ENCODE measurements at places on chromosomes 2 and 18. TPM values are rescaled to one million over a fixed set of nuclear protein-coding genes. Genes with fewer than 3 reads are reported as not detected.

- no peak for DNase-seq
Observed at GRCh38 chr2:233338046-233338445, 16.2 kb upstream of the DGKD start.

DNA sequence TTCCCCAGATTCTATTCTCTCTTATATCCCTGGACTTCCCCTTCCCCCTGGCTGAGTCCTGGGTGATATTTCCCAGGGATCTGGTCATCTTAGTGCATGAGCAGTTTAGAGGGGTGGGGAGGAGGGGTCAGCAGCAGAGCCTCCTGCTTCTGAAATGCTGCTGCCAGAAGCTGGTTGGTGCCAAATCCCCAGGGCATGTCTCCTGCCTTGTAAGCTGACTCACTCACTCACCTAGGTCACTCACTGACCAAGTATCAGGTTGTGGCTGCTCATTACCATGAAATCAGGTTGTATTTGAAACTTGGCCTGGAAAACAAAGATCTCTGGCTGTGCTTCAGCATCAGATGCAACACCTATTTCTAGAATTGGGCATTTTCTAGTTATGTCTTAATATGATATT, 14.3 kb downstream of the GPR39 start:
- no peak for DNase-seq

GRCh38 chr2:208407667-208408066, 1.1 kb downstream of the PTH2R start:
- DNase-seq = no peak

DNA sequence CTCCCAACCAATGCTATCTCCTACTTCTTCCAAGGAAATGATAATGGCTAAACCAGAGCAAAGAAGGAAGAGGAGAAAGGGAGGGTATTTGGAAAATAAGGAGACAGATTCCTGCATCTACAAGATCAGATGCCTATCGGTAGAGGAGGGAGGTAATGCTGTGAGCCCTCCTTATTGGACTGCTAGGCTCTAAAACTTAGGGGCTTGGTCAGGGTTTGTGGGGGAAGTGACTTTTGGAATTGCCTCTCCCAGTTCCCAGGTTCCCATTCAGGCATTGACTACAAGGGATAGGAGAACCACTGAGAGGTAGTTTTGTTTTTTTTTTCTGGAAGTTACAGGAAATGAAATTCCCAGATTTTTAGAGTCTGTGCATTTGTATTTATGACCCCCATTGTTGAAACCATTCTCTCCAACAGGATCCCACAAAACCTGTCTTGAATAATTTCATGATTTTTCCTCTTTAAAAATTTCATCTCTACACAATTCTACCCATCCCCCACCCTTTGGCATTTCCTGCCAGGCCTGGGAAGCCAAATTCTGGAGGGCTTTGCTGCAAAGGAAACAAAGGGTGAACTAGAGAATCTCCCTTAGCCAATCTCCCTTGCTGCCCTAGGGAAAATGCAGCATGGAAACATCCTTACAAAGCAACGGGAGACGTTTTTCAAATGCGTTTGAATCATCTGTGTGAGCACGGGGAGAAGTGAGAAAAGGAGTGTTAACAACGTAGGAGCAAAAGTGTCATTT, 282.1 kb upstream of the EPAS1 start:
- no peak for DNase-seq

- DNase-seq = no peak
Observed at GRCh38 chr2:237097911-237098702, 12.4 kb downstream of the COPS8 start.

GRCh38 chr2:25417715-25418369, 76.1 kb upstream of the DNMT3A start:
- DNase-seq = no peak

GRCh38 chr18:49738721-49739120, 74.6 kb downstream of the ACAA2 start:
- no peak for DNase-seq

DNA sequence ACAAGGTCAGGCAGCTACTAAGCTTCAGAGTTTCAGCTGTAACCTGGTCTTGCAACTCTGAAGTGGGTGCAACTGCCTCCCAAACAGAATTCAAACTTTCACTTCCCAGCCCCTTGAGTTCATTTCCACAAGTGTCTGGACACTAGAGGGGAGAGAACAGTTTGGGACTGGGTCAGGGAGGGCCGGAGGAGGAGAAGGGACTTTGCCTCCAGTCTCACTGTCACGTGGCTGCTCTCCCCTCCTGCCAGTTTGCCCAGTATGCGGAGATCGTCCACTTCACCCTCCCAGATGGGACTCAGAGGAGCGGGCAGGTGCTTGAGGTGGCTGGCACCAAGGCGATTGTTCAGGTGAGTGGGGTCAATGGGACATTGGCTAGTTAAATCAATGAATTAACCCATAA, 20.6 kb upstream of the ANKRD53 start:
- no peak for DNase-seq

The ANKRD29 gene
- total RNA-seq = 15.7 TPM

GRCh38 chr18:76514573-76514972, 19.5 kb upstream of the ZNF516 start:
- DNase-seq = no peak

The DYNAP gene
- not detected for total RNA-seq

DNA sequence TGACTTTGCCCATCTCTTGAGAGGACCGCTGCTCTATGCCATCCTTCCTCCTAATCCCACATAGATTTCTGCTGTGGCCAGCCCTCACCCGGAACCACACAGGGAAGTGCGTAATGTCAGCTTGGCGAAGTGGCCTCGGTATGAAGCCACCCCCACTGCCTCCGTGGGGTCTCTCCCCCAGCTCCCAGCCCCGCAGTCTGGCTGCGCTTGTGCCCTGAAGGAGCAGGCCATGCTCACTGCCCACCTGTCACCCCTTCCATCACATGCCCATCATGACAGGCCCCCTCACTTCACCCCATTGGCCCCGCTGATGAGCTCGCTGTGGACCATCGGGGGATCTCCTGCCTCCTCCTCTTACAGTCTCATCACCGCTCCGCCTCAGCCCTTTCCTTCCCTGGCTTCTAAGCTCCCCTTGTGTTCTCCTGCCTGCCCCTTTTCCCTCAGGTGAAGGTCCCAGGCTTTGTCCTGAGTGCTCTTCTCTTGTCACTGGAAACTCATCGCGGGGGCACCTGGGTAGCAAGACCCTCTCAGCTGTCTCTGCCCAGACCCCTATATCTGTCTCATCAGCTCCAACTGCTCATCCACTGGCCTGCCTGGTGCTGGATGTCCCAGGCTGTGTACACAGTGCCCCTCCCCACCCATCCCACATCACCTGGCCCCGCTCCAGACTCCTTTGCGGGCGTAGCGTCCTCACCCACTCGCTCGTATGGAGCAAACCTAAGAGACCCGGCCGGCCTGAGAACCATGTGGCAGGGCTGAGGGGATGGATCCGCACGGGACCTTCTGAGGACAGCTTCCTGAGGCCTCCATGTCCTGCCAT, 81.7 kb downstream of the GLI2 start:
- DNase-seq = no peak

- no peak for DNase-seq
Observed at GRCh38 chr2:15226661-15227060, 334.5 kb downstream of the NBAS start.

- DNase-seq = peak; percentile 74
Observed at GRCh38 chr2:27735263-27735904, 36.1 kb upstream of the MRPL33 start.

DNA sequence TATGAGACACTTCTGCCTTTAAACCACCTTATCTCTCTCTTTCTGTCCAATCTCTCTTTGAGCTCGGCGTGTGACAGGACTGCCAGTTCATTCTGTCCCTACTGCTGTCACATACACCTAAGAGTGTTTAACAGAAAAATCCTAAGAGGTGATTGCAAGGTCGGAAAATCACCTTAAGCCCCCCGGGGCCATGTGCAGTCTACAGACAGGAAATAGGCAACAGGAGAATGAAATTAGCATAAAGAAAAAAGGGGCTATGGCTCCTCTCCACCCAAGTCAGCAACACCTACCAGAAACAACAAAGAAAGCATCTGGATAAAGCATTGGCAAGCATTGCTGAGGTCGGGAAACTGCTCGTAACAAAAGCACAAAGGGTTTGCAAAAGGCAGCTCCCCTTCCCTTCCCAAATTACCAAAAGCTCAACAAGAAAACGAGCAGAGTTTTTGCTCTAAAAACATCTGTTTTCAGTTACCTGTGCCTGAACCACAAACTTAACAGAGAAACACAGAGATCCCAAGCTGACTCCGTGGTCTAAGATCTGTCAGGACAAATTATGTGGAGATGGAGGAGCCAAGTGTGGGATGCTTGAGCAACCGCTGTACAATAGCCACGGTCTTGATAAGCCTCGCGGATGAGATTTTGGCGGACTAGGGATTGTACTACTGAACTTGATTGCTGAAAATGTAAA, 30.4 kb downstream of the ANKRD44 start:
- DNase-seq = no peak

DNA sequence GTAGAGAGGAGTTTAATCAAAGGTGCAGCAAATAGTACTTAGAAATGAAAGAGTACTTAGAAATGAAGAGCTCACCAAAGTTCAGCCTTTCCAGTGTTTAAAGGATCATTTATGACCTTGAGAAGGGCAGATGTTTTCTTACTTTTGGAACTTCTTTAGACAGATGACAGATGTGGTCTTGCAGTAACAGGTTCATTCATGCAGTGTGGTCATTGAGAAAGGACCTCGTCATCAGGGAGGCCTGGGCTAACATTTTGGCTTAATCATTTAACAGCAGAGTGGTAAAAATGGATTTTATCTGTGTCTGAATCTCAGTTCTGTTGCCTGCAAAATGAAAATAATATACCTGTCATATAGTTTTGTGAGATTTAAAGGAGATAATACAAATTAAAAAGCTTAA, 75.1 kb upstream of the NT5C1B start:
- no peak for DNase-seq

DNA sequence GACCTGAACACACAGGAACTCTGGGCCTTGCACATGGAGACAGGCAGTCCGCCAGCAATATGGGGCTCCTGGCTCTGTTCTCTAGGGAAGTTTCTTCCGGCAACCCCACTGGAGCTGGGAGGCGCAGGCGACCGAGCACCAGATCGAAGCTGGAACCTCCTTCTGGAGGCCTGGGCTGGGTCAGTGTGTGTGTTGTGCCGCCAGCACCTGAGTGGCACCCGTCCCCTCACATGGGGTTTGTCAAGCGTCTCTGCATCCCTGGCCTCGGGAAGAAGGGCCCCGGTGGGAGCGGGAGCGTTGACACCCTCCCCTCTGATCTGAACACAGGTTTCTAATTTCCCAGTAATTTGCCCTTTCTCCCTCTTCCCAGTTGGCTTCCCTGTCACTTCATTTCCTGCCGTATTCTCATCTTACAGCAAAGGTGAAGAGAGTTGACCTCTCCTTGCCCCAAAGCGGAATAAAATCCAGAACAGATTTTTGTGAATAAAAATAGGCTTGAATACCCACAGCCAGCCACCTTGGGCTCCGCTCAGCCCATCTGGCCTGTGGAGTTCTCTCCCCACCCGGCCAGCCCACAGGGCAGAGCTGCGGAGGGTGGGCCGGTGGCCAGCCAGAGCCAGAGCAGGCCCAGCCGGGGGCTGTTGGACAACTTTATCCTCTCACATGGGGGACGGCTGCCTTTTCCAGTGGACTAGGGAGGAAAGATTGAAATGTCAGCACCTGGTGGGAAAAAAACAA, 85.9 kb downstream of the APOB start:
- no peak for DNase-seq

DNA sequence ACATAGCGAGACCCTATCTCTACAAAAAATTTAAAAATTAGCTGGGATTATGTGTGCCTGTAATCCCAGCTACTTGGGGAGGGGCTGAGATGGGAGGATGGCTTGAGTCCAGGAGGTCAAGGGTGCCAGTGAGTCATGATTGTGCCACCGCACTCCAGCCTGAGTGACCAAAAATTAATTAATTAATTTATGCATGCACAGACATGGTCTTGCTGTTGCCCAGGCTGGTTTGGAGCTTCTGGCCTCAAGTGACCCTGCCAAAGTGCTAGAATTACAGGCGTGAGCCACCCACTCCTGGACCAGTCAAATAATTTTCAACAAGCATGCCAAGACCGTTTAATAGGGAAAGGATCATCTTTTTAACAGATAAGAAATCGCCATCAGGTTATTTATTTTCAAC, 57.7 kb upstream of the TFCP2L1 start:
- DNase-seq = no peak

GRCh38 chr2:42973726-42974125, 181.3 kb upstream of the HAAO start:
- DNase-seq = no peak

The ANKRD53 gene
- 0.49 TPM for total RNA-seq

The ATAD2B gene
- 38.3 TPM for total RNA-seq

DNA sequence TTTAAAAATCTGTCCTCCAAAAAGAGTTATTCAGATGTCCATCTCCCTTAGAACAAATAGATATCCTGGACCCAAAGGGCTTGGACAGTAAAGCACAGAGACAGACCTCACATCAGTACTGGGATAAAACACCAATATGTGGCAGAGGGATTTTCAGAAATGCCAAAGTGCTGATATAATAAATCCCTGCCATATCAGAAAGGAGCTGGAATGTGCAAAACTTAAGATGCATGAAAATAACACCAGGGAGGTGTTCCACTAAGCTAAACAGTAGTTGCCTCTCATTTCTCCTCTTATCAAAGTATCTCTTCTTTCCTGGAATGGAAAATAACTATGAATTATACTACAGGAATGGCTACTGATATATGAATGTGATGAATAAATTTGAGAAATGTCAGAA, 13.2 kb downstream of the USP40 start:
- DNase-seq = no peak

The HOXD9 gene
- 1.4 TPM for total RNA-seq

- DNase-seq = no peak
Observed at GRCh38 chr2:20704886-20705285, 37.9 kb downstream of the GDF7 start.

The FBXO48 gene
- 0.56 TPM for total RNA-seq

- no peak for DNase-seq
Observed at GRCh38 chr2:112061840-112062239, 6.8 kb downstream of the TMEM87B start.

The TRABD2A gene
- total RNA-seq = 0.54 TPM

- DNase-seq = no peak
Observed at GRCh38 chr2:60466161-60466702, 87.2 kb downstream of the BCL11A start.

GRCh38 chr2:169328785-169329184, 33.5 kb downstream of the LRP2 start:
- no peak for DNase-seq

The ACKR3 gene
- 68.9 TPM for total RNA-seq

The RRM2 gene
- total RNA-seq = 1.2 TPM

- DNase-seq = no peak
Observed at GRCh38 chr2:62568983-62569837, 63.2 kb upstream of the TMEM17 start.

DNA sequence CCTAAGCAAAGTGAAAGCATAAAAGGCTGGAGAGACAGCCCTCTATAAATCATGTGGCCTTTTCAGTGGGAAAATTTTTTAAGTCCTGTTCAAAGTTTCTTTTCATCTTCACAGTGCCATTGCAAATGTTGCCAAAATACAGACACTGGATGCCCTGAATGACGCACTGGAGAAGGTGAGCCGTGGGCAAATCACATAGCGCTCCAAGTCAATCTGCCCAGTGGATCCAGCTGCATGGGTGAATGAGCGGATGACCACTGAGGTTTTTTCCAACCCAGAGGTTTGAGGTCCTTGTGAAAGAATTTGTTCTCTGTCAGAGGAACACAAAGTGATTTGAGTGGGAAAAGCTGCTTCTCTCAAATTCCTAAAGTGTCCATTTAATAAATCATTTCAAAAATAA, 11.8 kb downstream of the DAPL1 start:
- DNase-seq = no peak

GRCh38 chr18:28816155-28816554, 639.2 kb upstream of the CDH2 start:
- no peak for DNase-seq

The LYPD1 gene
- 0.28 TPM for total RNA-seq
